ENCODE measurements at places on chromosomes 12 and 14.

- no peak for DNase-seq
Measured at GRCh38 chr14:73610687-73611086, 1.6 kb upstream of the ACOT6 start.

- DNase-seq, result no peak
Measured at GRCh38 chr12:46692606-46693005, 133.2 kb downstream of the SLC38A4 start.

DNA sequence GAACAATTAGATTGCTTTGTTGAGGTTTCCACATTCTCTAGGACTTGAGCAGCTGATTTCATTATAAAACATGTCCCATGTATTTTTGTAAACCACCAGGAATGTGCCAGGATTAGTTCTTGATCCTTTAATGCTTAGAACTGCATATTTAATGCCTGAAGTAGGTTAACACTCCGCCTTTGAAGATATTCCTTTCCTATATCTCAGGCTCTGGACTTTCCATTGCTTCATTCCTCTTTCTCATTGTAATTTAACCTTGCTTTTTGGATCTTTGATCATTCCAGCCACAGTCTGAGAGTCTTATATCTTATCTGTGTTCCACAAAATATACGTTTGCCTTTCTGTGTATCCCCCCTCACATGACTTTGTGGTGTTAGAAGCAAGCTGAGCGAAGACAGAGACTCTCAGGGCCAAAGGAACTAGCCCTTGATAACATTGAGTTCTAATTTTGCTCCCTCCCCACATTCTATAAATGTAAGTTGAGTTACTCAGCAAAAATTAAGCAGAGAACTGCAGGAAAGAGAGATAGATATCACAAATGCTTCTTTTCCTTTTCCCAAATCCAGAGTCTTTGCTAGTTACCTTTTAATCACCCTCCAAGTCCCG lies 2.4 kb upstream of the CLEC1B start:
- DNase-seq, result no peak

GRCh38 chr12:19010087-19010486 lies 119.4 kb upstream of the PLEKHA5 start:
- no peak for DNase-seq

GRCh38 chr12:60834806-60835205 lies 1239.0 kb downstream of the SLC16A7 start:
- no peak for DNase-seq

DNA sequence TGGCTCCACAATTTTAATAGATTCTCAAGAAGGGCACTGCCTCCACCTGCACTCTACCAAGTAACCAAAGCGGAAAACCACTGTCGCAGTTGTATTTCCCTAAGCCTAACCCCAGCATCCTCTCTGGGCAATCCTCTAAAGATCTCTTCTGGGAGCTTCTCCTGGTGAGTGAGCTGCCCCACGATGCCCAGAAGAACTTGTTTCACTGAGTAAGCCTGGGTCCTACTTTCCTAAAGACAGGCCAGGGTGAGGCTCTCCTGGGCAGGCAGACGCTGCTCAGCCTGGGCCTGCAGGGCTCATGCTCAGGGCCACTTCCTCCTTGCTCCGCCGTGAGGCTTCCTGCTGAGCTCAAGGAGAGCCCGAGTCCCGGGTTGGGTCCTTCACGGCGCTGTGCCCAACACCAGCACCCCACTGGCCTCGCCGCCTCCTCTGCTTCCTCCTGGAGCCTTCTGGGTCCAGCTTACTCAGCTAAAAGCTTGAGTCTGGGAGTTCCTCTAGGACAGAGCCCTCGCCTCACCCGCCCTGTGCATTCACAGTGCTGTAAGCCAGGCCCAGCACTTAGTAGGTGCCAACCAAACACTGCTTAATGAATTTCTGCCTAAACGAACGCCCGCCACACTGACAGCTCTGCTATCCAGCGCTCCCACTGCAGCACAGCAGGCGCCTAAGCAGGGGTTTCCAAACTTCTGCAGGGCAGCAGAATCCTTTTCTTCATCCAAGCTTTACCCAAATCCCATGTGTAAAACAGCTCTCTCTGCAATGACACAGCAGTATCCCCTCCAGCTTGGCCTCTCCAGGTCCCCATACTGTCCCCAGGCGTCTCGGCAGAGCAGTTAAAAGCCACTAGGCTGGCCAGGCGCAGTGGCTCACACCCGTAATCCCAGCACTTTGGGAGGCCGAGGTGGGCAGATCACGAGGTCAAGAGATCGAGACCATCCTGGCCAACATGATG lies 5.7 kb downstream of the RAB35 start:
- DNase-seq, result peak; percentile 43

DNA sequence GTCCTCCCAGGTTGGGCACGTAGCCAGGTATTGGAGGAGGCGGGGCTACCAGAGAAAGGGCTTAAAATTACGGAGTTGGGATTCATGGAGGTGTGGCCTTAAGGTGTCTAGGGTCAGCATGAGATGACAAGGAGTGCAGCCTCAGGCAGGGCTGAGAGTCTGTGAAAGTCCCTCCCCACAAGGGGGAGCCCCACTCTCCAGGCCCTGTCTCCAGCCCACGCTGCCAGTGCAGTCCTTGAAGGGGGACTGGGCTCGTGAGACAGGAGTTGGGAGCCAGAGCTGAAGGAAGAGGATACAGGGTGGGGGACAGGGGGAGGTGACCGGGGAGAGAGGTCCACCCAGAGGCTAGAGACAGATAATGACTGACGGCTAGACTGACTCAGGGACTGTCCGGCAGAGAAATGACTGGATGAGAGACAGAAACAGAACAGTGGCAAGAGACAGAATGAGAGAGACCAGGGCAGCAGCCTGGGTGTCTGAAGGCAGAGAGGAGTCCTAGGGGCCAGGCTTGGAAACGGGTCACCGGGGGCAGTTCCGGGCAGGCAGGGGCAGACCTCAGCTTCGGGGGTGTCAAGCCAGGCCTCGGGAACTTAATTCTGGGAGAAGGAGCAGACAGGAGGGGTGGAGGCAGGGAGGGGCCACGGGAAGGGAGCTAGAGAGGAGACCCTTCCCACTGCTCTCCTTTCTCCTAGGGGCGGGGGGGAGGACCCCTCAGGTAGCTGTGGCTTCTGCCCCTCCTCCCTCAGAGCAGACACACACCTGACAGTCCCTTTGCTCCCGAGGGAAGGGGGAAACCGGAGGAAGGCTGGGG lies 970 bp downstream of the CDH24 start:
- DNase-seq, result peak; percentile 64

DNA sequence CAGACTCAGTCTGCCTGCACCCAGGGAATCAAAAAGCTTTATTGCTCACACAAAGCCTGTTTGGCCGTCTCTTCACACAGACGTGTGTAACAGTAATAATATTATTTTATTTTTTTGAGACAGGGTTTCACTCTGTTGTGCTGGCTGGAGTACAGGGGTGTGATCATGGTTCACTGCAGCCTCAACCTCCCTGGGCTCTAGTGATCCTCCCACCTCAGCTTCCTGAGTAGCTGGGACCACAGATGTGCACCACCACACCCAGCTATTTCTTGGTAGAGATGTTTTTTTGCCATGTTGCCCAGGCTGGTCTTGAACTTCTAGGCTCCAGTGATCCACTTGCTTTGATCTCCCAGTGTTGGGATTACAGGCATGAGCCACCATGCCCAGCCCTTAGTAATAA lies 88.4 kb upstream of the DCD start:
- no peak for DNase-seq

DNA sequence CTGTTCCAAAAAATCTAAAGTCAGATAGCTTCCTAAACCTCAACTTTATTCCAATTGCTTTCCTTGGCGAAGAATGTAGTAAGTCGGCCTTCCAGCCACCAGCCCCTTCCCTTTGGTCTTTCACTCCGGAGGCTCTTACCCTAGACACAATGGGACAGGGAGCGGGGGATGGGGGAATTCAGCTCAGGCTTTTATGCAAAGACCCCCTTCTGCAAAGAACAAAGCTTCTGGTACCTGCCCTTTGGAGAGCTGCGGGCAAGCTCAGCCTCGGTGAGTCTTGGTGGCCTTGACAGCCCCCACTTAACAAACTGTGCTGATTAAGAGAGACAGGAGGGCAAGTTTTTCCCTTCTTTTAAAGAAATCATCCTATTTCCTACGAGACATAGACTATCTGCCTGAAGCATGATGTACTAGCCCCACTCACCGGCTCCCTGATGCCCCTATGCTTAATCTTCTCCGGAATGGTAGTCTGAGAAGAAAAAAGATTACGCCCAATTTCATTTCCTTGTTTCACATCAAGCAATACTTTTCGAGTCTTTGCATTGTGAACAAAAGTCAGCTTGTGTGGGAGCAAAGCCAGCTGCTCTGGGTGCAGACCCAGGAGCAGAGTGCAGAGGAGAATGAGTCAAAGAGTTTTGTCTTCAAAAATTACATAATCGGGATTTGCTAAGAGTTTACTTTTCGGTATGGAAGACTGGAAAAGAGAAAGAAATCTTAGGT lies 1.5 kb upstream of the NANOG start:
- DNase-seq, result no peak

DNA sequence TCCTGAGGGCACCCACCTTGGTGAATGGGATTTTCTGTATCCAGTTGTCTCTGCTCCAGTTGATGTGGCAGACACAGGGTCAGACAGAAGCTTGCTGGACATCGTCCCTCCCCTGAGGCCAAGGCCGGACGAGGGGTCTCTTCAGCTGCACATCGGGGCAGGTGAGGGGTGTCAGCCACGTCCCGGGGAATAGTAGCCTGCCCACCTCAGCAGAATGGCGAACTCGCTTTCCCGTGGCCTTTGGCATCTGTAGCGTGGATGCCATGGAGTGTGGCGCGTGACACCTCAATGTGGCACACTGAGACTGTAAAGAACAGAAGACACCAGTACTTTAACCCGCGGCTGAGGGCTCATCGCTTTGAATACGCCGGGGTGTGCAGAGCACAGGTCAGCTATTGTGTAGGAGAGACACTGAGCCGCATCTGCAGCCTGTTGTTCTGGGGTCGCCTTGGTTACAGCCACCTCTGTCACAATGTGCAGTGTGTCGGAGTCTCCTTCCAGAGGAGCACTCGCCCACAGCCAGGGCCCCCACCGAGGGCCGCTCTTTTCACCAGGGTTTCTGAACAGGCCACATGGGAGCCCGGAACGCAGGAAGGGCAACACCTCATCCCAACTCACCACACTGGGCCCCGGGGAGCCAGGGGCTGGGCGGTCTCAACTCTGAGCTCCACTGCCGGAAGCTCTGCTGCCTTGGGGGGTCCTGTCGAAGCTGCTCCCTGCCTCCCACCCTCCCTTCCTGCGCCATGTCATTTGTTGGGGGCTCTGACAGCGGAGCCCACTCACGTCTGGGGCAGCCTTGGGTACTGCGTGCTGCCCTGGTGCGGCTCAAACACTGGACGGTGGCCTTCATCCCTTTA lies 77.0 kb downstream of the ADGRD1 start:
- DNase-seq, result no peak

- DNase-seq, result no peak
Measured at GRCh38 chr14:46197856-46198255, 453.7 kb downstream of the RPL10L start.

- no peak for DNase-seq
Measured at GRCh38 chr12:90791445-90791844, 163.5 kb downstream of the CCER1 start.

DNA sequence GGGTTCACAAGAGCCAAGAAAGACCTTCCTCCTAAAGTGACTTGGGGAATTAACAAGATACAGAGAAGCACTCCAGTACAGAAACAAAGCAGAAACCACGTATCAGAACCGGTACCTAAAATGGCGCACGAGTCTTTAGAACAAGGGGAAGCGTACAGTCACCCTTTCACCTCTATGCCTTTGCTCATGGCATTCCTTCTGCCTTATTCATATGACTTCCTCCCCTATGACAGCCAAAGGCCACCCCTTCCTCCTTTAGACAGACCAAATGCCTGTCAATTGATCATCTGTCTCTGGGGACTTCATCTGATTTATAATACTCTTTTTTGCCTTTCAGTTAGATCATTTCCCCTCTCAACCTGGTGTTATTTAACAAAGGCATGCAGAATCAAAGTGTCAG lies 89.5 kb upstream of the OSBPL8 start:
- DNase-seq, result no peak

Measured in activated gamma-delta T cell treated with Interleukin-2 at 50 U/mL for 16 hours (primary cell).